ENCODE measurements at places on chromosomes 12 and 14. TPM values are rescaled to one million over a fixed set of nuclear protein-coding genes. Genes with fewer than 3 reads are reported as not detected.

Gene HOXC12
- not detected for total RNA-seq

Gene RIC8B
- 28.5 TPM for total RNA-seq

Gene NRXN3
- not detected for total RNA-seq

Gene ACAD10
- total RNA-seq: 50.8 TPM

Gene LYZ
- total RNA-seq: 392 TPM

Gene PELI2
- total RNA-seq: 19.5 TPM

Gene SLC8A3
- not detected for total RNA-seq

Gene FKBP4
- 122 TPM for total RNA-seq

Gene EML5
- 0.52 TPM for total RNA-seq

Gene ATG14
- total RNA-seq: 9.4 TPM

Gene TMEM63C
- 2.1 TPM for total RNA-seq

Gene FAM181A
- not detected for total RNA-seq

Gene CLEC9A
- total RNA-seq: not detected

Gene TMTC2
- 31.2 TPM for total RNA-seq

Gene SUSD6
- total RNA-seq: 45.5 TPM

Gene B4GALNT1
- 8.1 TPM for total RNA-seq

Gene FGF23
- not detected for total RNA-seq

Gene OAS2
- total RNA-seq: 211 TPM

Gene RNASE7
- not detected for total RNA-seq

Gene PPP1R36
- total RNA-seq: 0.40 TPM

Gene ARHGAP9
- total RNA-seq: 0.39 TPM

All from Calu3 (cell line).